ENCODE measurements at places on chromosomes 16 and 17. TPM values are rescaled to one million over a fixed set of nuclear protein-coding genes. Genes with fewer than 3 reads are reported as not detected.
A peak's percentile ranks its signal among the peaks of the same experiment; 100 is the strongest.

DNA sequence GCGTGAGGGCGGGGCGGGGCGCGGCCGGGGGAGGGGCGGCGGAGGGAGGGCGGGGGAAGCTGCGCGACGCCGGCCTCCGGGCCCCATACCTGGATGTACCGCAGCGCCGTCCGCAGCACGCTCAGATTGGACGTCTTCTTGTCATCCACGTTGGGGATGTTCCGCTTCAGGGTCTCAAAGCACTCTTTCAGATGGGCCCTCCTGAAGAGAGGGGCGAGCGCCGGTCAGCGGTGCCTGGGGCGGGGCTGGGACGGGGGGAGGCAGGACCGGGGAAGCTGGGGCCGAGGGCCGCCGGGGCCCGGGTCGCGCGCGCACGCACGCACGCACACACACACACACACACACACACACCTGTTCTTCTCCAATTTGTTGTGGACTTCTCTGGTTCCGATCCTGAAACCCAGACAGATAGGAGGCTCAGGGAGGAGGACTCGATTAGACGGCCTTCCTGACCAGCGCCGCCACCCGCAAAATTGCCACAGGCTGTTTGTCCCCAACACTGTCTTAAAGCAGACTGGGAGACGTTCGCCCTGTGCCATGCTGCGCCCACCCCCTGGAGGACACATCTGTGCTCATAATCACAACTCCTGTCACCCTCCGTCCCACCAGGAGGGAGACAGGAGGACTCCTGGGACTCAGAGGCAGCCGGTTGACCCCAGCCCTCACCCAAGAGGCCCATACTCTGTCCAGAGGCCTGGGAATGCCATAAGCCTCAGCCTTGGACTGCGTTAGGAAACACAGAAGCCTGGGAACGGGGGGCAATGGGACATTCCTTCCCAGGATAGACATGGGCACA lies 6.7 kb downstream of the MNT start:
- DNase-seq = no peak

- DNase-seq = no peak
Measured at GRCh38 chr17:5583426-5584382, 605 bp downstream of the NLRP1 start.

DNA sequence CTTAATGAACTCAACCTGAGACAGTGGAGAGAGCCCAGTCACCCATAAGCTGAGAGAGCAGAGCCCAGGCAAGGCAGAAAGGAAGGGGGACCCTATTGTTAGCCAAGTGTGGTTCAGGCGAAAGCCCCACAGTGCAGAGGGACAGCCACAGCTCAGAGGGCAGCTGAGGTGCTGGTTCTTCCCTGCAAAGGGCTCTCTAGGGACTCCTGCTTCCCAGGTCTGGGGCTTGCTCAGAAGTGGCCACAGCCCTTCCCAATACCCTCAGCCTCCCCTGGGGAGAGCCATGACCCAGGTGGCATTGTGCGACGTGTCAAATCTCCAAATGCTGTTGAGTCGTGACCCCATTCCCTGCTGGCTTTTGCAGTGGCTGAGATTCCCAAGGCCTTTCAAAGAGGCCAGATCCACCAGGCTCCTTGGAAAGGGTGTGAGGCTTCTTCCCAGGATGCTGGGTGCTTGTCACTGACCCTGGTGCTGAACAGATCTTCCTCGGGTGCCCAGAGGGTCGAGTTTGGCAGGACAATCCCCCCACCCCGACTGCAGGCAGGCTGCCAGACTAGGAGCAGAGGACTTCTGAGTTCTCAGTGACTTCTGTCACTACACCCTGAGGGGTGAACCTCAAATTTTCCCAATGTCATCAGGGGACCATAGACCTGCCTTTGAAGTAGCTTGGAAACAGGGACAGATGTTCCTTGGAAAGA lies 2.5 kb upstream of the CCL17 start:
- no peak for DNase-seq

DNA sequence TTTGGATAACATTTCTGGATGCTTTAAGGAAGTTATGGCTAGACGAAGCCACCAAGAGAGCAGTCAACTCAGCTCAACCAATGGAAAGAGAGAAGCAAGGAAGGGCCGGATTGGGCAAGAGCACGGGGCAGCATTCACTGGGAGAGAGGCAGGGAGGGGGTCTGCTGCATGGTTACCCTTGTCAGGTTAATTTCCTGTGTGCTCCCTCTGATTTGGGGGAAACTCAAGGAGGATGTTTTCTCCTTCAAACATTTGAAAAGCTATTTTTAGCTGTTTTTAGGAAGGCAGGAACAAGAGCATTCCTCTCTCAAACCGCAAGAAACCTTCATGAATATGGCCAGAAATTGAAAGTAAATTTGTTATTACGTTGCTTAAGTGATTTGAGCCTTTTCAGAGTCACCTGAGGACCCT lies 118.5 kb upstream of the ZFHX3 start:
- DNase-seq = no peak

GRCh38 chr17:80475910-80476876 lies at the start of gene NPTX1:
Gene NPTX1 (minus strand): TSS chr17:80476607. CDS start chr17:80476446, 161 bp downstream.
- peak; percentile 65 for DNase-seq

DNA sequence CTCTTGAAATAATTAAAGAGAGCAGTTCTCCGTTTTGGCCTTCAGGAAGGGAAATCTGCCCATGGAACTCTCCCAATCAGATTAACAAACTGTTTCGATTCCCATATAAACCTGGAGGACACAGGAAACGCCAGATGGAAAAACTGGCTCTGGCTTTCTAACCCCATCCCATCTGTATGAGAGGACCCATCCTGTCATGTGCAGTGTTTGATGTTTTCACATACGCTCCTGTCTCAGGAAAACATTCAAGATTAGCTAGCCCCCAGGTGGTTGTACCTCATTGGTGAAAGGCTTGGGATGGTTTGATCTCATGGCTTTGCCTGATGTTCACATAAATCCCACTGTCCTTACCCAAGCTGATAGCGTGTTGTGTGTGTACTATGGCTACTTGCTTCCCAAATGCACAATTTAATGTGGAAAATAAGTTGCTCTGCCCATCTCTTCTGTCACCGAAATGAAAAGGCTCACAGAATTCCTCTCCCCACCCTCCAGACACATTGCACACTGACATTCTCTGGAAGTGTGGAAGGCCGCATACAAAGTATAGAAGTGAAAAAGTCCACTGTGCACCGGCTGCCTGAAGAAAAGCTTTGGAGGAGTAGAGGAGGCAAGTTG lies 18.2 kb upstream of the ERN1 start:
- no peak for DNase-seq

DNA sequence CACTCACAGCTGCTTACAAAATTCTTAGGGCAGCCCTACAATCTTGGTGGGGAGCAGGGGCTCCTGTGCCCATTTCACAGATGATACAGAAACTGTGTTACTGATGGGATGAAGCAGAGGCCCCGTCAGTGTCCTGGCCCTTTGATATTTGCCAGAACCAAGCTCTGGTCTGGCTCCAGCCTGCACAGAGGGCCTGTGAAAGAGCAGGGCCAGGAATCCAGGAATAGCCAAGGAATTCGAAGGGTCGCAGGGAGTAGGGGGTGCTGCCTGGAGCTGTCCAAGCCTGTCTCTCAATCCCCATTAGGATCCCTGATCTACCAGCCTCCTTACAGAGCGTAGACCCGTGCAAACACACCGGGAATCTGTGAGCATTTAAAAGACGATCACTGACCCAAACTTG lies 86.3 kb upstream of the RCVRN start:
- DNase-seq = no peak

- DNase-seq = no peak
Measured at GRCh38 chr17:77444984-77445759, 304.4 kb downstream of the SEC14L1 start.

DNA sequence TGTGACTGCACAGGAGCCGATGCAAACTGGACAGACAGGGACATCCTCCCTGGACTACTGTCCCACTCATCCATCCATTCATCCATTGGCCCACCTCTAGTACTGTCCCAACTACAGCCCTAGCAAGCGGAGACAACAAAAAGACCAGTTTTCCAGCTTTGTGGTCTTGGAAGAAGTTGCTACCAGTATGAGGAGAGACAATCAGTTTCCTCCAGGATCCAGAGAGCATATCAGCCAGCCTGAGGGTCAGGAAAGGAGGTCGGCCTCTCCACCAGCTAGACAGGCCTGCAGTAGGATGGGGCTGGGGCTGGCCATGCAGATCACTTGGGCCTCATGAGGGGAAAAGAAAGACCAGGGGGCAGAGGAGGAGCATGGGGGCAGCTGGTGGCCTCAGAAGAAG lies 16.8 kb downstream of the KRT33A start:
- DNase-seq = no peak

Gene HS3ST3A1
- total RNA-seq = 0.41 TPM

Gene MPRIP
- total RNA-seq = 131 TPM

Gene FBXL16
- total RNA-seq = 4.5 TPM

Gene IL17C
- not detected for total RNA-seq

Gene ZNF469
- 0.41 TPM for total RNA-seq

Gene GSG1L
- 5.3 TPM for total RNA-seq

Gene DRC3
- total RNA-seq = 1.6 TPM

Gene ZFHX3
- total RNA-seq = 4.9 TPM

Gene SCGB1C2
- total RNA-seq = not detected
